Right cardiac atrium (tissue), 5 donors: ENCODE measurements at places on chromosomes 1 and 21. TPM values are rescaled to one million over a fixed set of nuclear protein-coding genes. Genes with fewer than 3 reads are reported as not detected.

ARMH1 gene
- total RNA-seq, result 1.2 TPM

PTGS2 gene
- total RNA-seq, result 8.4 TPM

UCK2 gene
- total RNA-seq, result 10.2 TPM

RNF207 gene
- total RNA-seq, result 33.7 TPM

PPFIA4 gene
- total RNA-seq, result 32.6 TPM

AIRE gene
- 0.14 TPM for total RNA-seq

KRTAP12-2 gene
- total RNA-seq, result not detected

C4BPA gene
- total RNA-seq, result not detected

AGO1 gene
- 26.9 TPM for total RNA-seq

VSIG8 gene
- total RNA-seq, result not detected

KCNN3 gene
- 3.5 TPM for total RNA-seq

TAF1A gene
- total RNA-seq, result 3.3 TPM

NLRP3 gene
- total RNA-seq, result 1.1 TPM

PGBD5 gene
- 32.6 TPM for total RNA-seq

COL18A1 gene
- total RNA-seq, result 63.5 TPM
